ENCODE measurements at places on chromosomes 16 and 17. TPM values are rescaled to one million over a fixed set of nuclear protein-coding genes. Genes with fewer than 3 reads are reported as not detected.

Gene TBC1D3E
- polyA plus RNA-seq = not detected

DNA sequence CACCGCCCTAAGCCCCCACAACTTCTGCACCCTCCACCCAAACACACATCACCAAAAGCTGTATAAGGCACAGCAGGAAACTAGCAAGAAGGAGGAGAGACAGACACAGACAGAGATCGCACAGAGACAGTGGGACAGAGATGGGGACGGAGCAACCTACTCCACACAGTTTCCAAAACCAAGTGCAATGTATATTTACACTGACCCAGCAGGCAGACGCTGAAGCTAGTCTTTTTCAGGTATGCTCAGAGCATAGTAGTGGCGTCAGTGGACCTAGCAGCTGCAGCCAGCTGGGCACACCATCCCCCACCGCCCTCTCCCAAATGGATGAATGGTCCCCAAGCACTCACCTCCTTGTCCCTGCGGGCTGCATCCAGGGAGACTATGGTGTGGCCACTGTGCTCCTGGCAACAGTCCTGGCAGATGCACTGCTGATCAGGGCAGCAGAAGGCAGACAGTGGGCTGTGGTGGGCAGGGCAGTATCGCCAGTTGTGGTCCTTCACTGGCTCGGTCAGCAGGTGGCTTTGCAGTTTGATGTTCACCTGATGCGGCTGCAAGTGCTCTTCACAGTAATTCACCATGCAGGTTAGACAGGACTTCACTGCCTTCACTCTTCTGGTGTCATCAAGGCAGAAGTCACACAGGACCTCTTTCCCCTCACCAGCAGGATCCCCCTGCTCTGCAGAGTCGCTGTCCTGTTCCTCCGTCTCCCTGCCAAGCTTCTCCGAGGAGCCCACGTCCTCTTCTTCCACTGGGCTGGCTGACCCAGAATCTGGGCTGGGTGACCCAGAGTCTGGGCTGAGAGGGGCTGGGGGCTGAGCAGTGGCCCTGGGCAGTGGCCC lies 31.5 kb upstream of the FBXW10B start:
- peak overlapping the region; percentile 19 for H3K4me3 ChIP-seq
- no peak for DNase-seq
- no peaks in the 10 kb centered on the region for H3K27me3 ChIP-seq
- peaks cover 8% of the 10 kb centered on the region for H3K4me1 ChIP-seq

DNA sequence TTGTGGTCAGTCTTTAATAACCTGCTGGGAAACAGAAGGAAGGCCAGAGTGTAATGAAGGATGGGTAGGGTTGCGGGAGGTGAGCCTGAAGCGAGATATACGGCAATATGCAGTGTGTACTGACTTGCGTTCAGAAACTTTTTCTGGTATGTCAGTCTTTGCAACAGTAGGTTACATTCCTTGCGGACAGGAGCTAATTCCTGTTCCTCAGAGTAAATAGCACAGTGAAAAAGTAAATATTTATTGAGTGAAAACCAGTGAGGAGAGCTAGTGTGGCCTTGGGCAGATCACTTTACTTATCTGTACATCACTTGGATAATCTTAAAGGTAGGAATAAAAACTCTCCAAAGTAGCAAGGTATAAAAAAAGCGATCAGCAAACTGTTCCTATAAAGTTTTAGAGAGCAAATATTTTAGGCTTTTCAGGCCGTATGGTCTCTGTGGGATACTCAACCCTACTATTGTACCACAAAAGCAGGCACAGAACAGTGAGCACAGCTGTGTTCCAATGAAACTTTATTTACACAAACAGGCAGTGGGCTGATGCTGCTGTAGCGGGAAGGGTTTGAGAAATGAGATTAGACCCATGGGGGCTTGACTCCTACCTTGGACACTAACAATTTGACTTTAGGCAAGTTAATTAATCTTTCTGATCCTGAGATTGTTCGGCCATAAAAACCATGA lies 348.0 kb downstream of the UTP18 start:
- no peak for DNase-seq
- peaks cover 9% of the 10 kb centered on the region for H3K4me1 ChIP-seq
- H3K36me3 ChIP-seq = no peaks in the 10 kb centered on the region
- no peak overlapping the region for H3K27ac ChIP-seq
- H3K4me3 ChIP-seq = no peak overlapping the region

DNA sequence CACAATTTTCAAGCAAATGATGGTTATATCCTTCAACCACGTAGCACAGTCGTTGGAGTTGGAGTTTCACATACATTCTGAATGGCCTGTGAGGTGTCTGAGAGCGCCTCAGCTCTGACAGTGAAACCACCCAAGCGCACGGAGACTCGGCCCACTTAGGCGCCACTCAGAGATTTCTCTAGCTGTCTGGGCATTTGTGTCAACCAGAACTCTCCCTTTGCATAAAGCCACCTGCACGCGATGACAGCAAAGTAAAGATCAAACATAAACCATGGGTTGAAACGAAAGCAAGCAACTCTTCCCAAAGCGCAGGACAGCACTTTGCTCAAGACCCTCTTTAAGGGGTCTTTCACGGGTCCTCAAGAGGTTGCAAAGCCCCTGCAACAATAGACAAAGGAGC lies 533 bp downstream of the SLC6A4 start:
- H3K27me3 ChIP-seq = peaks cover 84% of the 10 kb centered on the region
- no peak overlapping the region for H3K27ac ChIP-seq
- peaks cover 19% of the 10 kb centered on the region for H3K4me1 ChIP-seq
- H3K36me3 ChIP-seq = no peaks in the 10 kb centered on the region
- DNase-seq = no peak

DNA sequence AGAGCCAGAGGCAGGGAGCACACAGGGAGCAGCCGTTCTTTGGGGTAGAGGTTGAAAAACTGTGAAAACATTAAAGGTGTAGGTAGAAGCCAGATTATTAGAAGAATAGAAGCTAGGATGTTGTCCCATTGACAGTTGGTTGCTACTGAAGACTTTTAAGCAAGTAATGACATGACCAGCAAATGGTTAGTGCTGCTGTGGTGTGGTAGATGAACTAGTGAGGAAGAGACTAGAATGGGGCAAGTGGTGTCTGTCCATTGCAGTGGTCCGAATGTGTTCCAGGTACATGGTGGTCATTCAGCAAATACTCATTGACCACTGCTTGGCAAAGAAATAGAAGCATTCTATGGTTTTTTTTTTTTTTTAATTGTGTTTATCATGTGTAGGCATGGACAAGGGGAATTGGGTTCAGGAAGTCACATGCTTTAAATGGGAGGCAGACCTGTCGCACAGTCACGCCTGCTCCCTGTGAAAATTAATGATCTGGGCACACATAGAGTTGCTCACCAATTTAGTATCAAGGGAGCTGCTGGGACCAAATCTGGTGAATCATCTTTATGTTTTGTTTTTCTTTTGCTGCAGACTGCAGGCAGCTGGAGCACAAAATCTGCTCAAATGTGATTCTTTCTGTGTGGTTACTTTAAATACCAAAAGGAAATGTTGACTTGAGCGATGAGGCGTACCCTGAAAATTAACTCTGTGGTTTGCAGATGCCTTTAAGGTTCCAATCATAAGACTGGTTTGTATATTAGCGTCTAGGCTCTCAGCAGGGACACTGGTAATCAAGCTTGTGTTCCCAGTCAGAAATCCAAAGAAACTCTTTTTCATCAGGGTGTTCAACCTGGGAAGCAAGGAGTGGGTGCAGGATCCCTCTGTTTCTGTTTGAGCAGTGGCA lies 30.7 kb downstream of the YPEL2 start:
- H3K4me1 ChIP-seq = peaks cover 61% of the 10 kb centered on the region
- H3K4me3 ChIP-seq = no peak overlapping the region

DNA sequence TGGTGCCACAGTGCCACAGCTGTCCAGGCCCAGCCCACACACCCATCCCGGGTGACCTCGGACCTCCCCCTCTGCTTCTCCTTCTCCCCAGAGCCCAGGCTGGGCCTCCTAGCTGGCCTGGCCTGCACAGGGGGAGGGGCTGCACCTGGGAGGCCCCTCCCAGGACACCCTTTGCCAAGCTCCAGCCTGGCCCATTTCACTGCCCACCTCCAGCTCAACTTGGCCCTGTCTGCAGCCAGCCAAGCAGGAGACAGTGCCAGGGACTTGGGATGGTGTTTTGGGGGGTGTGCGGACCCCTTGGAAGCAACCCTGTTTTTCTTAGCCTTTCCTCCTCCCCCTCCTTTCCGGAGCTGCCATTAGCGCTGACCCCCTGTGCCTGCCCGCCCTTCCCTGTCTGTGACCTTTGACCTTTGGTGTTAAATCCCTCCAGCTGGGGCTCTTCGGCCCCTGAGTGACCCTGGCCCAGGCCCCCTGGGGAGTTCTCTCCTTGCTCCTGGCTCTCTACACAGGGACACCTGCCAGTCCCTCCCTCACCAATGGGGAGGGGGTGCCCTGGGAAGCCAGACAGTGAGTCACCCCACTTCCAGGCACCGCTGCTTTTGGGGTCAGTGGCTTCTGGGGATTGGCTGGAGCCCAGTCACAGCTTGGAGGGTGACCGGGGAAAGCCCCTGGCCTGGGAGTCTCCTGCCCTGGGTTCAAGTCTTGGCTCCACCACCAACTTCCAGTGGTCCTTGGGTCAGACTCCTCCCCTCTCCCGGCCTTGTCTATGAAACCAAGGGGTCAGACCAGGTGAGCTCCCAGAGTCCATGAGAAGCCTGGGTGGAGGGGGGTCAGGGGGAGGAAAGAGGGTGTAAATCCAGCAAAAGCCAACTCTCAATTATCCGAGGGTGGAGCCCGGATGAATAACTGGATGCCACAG lies 1.9 kb downstream of the GLIS2 start:
- H3K36me3 ChIP-seq = no peaks in the 10 kb centered on the region
- peaks cover 48% of the 10 kb centered on the region for H3K27me3 ChIP-seq
- no peak overlapping the region for H3K4me3 ChIP-seq
- H3K4me1 ChIP-seq = peaks cover 80% of the 10 kb centered on the region
- no peak for DNase-seq

Gene PRCD
- polyA plus RNA-seq = 28.9 TPM

- DNase-seq = peak; percentile 79
- H3K27me3 ChIP-seq = no peaks in the 10 kb centered on the region
- H3K36me3 ChIP-seq = peaks cover 4% of the 10 kb centered on the region
- peaks cover 50% of the 10 kb centered on the region for H3K4me1 ChIP-seq
- H3K4me3 ChIP-seq = no peak overlapping the region
- H3K27ac ChIP-seq = no peak overlapping the region
Observed at GRCh38 chr17:77363821-77364361, 223.1 kb downstream of the SEC14L1 start.

GRCh38 chr16:51024703-51025102 lies 126.4 kb downstream of the SALL1 start:
- H3K27ac ChIP-seq = no peak overlapping the region
- no peaks in the 10 kb centered on the region for H3K4me1 ChIP-seq
- DNase-seq = no peak
- H3K4me3 ChIP-seq = no peak overlapping the region
- H3K36me3 ChIP-seq = no peaks in the 10 kb centered on the region

- peak overlapping the region; percentile 99 for H3K27ac ChIP-seq
- no peaks in the 10 kb centered on the region for H3K27me3 ChIP-seq
- H3K36me3 ChIP-seq = no peaks in the 10 kb centered on the region
Observed at GRCh38 chr17:64984851-64985521, 65.7 kb upstream of the LRRC37A3 start.

Gene CD7
- 24.5 TPM for polyA plus RNA-seq

- peaks cover 42% of the 10 kb centered on the region for H3K36me3 ChIP-seq
- no peak for DNase-seq
- peaks cover 53% of the 10 kb centered on the region for H3K4me1 ChIP-seq
- H3K27me3 ChIP-seq = no peaks in the 10 kb centered on the region
- H3K4me3 ChIP-seq = no peak overlapping the region
Observed at GRCh38 chr17:21297597-21297996, 13.1 kb downstream of the MAP2K3 start.

Gene RASL10B
- polyA plus RNA-seq = 0.29 TPM

DNA sequence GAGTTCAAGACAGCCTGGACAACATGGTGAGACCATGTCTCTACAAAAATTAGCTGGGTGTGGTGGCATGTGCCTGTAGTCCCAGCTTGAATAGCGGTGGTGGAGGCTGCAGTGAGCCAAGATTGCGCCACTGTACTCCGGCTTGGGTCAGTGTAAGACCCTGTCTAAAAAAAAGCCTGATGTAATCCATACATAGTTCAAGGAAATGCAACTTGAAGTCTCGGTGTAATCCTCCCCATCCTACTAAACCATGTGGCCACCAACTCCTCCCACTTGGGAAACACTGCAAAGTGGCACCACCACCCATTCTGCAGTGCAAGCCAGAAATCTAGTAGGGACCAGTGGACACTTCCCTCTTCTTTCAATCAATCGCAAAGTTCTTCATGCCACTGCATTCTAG lies 5.4 kb upstream of the KPNB1 start:
- DNase-seq = no peak
- H3K4me3 ChIP-seq = no peak overlapping the region
- H3K27ac ChIP-seq = no peak overlapping the region
- no peaks in the 10 kb centered on the region for H3K36me3 ChIP-seq
- no peaks in the 10 kb centered on the region for H3K27me3 ChIP-seq

DNA sequence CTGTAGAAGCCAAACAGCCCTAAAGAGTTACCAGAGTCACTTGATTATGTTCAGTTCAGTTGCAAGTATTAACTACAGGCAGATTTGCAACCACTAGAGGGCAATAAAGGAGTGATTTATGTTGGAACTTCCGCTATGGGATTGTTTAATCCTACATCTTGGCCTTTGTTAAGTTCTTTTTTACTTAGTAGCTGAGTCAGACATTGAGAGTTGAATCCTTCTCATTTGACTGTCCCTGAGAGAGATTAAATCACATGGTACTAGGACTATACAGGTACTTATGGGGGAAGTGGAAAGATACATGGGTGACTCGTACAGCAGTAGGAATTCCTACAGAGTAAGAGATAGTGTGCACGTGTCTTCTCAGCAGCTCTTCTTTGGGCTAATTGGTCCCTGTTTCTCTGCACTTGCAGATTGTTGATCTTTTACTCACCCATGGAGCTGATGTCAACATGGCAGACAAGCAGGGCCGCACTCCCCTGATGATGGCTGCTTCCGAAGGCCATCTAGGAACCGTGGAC lies 40.3 kb downstream of the CYB561 start:
- DNase-seq = no peak
- H3K27ac ChIP-seq = no peak overlapping the region
- no peaks in the 10 kb centered on the region for H3K27me3 ChIP-seq
- H3K4me3 ChIP-seq = no peak overlapping the region
- peaks cover 8% of the 10 kb centered on the region for H3K4me1 ChIP-seq

Gene HSD17B2
- 0.09 TPM for polyA plus RNA-seq

DNA sequence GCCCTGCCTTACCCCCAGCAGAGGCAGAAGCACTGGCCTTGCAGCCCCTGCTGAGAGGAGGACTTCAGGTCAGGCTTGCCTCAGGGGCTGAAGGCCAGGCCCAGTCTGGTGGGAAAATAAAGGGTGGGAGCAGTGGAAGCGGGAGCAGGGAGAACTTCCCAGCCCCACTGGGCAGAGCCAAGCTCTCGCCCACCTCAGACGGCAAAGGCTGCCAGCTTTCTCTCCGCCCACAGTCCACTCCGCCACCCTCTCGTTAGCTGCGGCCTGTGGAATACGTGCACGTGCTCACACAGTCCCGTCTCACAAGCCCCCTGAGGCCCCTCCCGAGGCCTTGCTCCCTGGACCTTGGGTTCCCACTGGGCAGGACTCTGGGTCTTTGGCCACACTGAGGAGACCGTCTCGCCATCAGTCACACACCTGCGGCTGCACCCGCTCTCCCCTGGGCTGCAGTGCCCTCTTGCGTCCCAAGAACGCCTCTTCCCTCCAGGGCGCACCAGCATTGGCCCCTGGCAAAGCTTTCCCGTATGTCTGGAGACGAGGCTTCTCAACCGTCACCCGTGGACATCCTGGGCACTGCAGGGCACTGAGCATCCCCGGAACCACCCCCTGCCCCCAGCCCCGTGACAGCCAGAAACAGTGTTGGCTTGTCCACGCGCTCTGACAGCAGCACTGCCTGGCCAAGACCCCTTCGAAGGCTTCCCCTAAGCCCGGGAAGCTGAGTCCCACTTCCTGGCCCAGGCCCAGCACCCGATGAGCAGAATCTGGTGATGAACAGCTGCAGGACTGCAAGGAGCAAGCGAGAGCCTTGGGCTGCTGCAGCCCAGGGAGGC lies 8.3 kb downstream of the MRPL28 start:
- no peak overlapping the region for H3K4me3 ChIP-seq
- H3K27ac ChIP-seq = no peak overlapping the region
- H3K27me3 ChIP-seq = peaks cover 20% of the 10 kb centered on the region
- DNase-seq = peak; percentile 92

Gene NKD1
- 0.74 TPM for polyA plus RNA-seq
